ENCODE measurements at places on chromosomes 2 and 18.

GRCh38 chr2:51971136-51971535 lies 939.2 kb upstream of the NRXN1 start:
- DNase-seq = no peak

DNA sequence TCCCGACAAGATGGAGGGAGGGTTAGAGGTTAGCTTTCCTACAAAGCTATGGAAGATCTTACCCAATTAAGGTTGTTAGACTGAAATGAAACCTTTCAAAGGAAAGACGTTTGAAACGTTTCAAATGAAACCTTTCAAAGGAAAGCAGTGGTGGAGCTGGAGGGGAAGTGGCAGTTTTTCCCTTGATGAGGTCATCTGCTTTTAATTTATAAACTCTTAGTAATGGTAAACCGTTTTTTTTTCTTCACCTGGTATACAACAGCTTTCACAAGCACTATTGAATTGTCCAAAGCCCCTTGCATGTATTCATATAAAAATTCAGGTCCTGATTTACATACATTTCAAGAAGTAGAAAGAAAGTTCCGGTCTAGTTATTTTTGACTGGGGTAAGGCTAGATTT lies 7.4 kb downstream of the PMAIP1 start:
- no peak for DNase-seq

DNA sequence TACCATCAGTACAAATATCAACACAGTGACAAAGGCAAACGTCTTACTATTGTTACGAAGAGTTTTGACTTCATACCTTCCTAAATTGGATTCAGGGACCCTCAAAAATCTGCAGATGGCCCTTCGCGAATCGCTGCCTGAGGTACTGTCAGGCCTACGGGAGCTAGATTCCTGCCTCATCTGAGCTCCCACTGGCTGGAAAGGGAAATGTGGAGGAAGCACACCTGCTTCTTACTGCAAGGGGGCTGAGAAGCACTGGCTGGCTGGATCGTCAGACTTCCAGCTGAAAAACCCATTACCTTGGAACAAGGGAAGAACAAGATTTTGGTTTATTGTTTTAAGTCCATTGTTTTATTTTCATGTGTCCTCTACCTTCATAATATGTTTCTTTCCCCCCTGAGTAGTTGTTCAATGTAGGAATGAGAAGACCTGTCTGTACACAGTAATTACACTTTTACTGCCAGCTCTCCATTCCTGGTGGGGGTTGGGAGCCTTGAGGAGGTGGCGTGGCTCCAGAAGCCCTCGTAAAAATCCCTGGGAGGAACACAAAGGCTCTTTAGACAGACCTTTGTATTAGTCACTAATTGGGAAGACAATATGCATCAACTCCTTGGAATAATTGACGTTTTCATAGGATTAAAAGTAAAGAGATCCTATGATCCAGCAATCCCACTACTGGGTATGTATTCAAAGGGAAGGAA lies 124.1 kb upstream of the NOSTRIN start:
- DNase-seq = no peak

GRCh38 chr2:9018534-9018933 lies 15.1 kb upstream of the MBOAT2 start:
- DNase-seq = no peak

DNA sequence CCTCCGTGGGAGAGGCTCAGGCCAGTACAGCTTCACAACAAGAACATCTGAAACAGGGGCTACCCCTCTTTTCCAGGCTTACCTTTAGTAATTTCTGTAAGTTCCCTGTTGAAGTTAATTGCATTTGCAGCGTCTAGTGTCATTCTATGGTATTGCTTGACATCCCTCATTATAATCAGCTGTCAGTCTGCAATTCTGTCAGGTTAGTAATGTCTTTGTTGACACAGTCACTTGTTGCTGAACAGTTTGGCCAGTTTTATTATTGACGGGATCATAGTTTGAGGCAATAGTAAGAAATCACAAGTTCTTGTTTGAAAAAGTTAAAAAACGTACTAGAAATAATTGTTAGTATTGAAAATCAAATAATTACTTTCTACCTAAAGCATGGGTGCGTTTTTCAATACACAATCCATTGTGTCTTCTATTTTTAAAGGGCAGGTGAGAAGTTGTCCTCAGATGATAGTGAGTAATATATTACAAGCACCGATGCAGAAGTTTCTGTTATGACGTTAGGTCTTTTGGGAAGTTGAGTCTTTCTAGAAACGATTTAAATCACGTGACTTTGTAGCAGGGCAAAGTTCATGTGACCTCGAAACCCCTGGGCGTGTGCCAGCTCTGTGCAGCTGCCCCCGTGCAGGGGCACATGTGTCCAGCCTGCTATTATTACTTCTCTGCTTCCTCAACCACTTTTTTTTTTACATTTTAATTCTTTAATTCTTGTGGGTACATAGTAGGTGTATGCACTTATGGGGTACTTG lies 49.5 kb upstream of the MBP start:
- DNase-seq = no peak

DNA sequence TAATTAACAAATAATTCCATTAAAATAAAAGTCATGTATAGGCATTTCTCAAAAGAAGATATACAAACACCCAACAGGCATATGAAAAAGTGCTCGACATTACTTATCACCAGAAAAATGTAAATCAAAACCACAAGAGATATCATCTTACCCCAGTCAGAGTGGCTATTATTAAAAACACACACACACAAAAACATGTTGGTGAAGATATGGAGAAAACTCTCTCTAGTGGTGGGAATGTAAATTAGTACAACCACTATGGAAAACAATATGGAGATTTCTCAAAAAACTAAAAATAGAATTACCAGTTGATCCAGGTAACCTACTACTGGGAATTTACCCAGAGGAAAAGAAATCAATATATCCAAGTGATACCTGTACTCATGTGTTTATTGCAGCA lies 966.3 kb upstream of the POU3F3 start:
- DNase-seq = no peak

GRCh38 chr2:173195100-173195499 lies 119.5 kb downstream of the MAP3K20 start:
- DNase-seq = no peak

- no peak for DNase-seq
These were observed 13.3 kb downstream of the NTSR2 start for GRCh38 chr2:11656671-11657101.

DNA sequence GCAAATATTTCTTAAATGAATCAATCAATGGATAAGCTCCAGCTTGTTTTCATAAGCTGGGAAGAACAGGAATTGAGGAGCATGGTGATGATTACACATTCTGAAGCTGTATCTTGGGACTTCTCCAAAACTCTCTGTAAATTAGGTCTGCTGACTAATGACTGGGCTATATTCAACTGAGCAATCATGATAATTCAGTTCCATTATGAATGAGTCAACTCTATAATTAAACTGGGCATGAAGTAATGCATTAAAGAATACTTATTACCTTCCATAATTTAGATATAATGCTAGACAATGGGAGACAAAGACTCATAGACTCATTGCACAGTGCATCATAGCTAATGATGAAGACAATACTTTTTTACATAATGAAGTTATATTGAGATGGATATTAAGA lies 207.4 kb downstream of the CBLN2 start:
- DNase-seq = no peak

DNA sequence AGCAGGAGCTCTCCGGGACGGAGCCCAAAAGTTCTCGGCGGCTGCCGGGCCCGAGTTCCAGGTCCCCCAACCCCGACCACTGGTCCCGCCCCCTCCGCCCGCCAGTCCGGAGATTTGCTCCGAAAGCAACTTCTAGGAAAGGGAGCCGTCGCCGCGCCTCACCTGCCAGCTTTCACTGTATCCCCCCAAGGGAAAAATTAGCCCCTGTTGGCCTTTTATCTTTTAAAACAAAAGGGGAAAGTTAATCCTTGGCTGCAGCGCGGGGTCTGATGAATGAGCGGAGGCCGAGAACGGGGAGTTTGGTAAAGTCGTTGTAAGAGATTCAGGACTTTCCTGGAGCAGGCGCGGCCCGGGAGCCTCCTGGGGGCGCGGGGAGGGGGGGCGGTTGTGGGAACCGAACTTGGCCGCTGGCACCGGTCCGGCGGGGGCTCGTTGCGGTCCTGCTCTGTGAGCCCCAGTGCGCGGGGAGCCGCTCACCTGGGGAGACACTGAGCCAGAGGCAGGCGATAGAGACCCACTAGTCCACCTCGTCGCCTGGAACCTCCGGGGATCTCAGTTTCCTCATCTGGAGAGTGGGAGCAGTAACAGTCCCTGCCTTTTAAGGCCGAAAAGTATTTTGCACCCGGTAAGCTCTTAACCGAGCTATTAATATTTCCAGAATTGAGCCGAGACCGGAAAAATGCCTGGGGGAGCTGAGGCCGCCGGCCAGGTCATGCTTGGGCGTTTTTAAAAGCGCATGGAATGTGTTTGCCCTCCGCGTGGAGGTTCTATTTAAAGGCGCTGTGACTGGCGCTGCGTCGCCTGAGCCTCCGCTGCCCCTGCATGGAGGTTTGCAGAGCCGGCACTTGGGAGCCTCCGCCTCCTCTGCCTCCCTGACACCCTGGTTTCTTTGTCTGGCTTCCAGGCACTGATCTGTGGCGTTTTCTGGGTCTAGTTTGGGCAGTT lies 1.1 kb downstream of the EFHD1 start:
- peak; percentile 66 for DNase-seq

GRCh38 chr18:22091341-22091740 lies 78.0 kb upstream of the GATA6 start:
- no peak for DNase-seq

GRCh38 chr18:71075147-71075546 lies 786.3 kb downstream of the SOCS6 start:
- DNase-seq = peak; percentile 22

- no peak for DNase-seq
These were observed 129.2 kb upstream of the KCNH7 start for GRCh38 chr2:162967811-162968210.

DNA sequence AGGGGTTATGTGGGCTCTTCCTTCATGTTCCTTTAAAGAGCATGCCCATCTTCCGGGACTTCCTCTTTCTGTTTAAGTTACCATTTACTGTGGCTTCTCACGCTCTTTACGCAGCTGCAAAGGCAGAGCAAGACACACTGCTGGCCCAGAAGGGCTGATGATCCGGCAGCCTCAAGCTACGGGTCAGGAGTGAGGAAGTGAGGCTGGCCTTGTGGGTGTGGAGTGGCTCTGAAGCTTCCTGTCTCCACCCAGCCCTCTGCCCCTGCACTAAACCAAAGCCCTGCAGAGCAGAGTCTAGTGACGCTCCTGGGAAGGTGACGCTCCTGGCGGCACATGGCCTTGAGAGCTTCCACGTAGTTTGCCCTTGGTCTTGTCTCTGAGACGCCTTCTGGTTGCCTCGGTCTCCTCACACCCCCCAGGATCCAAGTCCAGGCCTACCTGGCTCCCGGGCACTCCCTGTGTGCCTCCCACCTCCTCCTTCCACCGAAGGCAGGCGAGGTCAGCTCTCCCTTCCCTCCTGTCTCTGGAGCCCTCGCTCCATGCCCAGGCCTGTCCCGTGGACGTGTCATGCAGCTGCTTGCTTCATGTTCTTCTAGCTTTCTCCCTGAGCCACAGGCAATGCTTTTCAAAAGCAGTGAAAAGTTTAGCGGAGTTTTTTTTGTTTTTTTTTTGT lies 50.3 kb downstream of the ARL4C start:
- no peak for DNase-seq

DNA sequence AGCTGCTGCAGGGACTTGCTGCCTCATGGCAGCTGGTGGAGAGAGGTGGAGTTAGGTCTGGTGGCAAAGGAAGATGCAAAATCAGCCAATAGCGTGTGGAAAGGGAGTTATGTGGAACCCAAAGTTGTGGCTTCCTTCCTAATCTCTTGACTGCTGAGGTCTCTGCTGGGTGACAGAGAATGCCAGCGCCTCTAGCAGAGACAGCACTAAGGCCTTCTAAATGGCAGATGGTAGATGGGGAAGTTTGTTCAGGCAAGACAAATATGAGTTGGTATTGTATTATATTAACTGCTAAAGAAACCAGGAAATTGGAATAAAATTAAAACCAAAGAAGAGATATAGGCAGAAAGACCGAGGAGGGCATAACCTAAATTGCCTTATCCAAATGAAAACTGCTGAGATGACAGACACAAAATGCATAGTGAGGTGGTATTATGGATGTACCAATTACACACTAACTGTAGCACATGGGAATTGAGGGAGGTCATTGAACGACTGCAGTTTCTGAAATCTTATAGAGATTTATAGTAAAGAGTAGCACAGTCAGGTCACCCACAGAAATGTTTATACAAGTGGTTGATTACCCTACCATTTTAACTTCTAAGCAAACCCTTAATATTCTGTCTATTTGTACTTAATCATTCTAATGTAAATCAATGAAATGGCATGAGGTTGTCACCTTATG lies 246.6 kb upstream of the SESTD1 start:
- no peak for DNase-seq

- peak; percentile 34 for DNase-seq
These were observed 20.4 kb downstream of the PKP4 start for GRCh38 chr2:158477202-158477601.

- DNase-seq = no peak
These were observed 20.2 kb upstream of the KLF11 start for GRCh38 chr2:10022966-10023662.

- no peak for DNase-seq
These were observed 53.3 kb downstream of the IRS1 start for GRCh38 chr2:226746196-226746800.

- no peak for DNase-seq
These were observed 12.0 kb downstream of the STK17B start for GRCh38 chr2:196159221-196159892.

DNA sequence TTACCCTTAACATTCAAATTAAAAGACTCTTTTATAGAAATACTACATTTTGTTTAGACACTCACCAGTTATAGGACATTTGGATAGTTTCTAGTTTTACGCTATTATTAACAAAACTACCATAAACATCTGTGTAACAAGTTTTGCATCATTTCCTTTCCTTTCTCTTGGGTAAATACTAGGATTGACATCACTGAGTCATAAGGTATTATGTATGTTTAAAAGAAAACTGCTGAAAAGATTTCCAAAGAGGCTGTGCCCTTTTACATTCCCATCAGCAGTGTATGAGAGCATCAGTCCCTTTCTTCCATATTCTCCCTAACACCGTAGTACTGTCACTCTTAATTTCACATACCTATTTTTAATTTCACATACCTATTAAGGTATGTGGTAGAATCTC lies 130.6 kb downstream of the USP34 start:
- DNase-seq = no peak

DNA sequence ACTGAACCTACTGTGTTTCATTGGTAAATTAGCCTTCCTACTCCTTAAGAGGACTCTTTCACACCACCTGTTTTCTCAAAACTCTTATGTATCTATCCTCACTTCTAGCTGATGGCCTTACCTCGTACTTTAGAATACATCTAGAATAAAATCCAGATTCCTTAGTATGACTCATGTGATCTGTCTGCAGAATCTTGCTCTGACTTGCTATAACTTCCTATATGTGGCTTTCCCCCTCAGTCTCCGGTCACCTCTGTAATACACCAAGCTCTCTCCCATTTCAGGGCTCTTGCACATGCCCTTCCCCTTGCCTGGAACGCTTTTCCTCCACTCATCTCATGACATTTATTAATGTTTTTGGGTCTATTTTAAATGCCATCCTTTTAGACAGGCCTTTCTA lies 95.6 kb upstream of the LHCGR start:
- DNase-seq = no peak

DNA sequence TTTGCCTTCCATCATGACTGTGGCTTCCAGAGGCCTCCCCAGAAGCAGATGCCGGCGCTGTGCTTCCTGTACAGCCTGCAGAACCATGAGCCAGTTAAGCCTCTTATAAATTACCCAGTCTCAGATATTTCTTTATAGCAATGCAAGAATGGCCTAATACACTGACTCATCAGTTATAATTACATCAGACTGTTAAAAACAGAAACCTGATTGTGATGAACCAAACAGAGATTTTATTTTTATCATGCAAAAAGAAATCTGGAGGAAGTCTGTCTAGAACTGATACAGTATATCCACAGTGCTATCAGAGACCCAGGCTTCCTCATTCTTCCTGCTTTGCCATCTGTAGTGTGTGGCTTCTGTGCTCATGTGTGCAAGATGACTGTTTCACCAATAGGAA lies 93.4 kb upstream of the MEX3C start:
- DNase-seq = no peak
